ENCODE measurements at places on chromosomes 12 and 14. TPM values are rescaled to one million over a fixed set of nuclear protein-coding genes. Genes with fewer than 3 reads are reported as not detected.
A peak's percentile ranks its signal among the peaks of the same experiment; 100 is the strongest.

- DNase-seq = no peak
These were observed 6.3 kb downstream of the ARHGAP9 start for GRCh38 chr12:57473392-57473791.

Gene SETD1B
- polyA plus RNA-seq = 2.7 TPM

Gene E2F7
- 2.0 TPM for polyA plus RNA-seq

DNA sequence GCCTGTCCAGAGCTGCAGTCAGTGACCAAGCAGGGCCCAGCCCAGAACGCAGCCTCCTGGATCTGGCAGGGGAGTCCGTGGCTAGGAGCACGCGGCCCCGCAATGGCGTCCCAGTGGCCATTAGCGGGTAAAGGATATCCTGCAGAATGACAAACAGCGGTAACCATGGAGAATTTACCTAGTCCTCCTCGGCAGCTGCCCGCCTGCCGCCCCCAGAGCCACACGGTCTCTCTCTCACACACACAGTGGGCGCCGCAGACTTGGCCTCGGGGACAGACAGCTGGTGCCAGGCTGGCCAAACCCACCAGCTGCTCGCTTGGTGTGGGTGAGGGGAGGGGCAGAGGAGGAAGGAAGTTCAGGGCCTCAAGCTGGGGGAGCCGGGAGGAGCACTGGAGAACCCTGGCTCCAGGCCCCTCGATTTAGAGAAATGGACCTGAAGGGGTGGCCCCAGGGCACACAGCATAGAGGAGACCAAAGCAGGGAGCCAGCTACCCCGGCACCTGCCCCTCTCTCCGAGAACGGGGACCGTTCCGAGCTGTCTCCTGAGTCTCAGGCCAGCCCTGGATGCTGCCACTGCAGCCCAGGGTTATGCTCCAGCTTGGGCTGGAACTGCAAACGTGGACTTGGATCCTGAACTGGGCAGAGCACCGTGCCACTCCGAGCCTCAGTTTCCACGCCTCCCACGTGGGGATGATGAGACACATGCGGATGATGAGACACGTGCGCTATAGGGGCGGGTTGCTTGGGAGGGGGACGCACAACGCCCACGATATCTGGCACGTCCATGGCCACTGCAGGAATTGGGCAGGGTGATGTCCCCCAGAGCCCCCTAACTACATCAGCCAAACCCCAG lies 3.4 kb downstream of the CDK2AP1 start:
- peak; percentile 20 for DNase-seq

- peak; percentile 84 for DNase-seq
These were observed 129.0 kb upstream of the MED13L start for GRCh38 chr12:116406529-116406928.

DNA sequence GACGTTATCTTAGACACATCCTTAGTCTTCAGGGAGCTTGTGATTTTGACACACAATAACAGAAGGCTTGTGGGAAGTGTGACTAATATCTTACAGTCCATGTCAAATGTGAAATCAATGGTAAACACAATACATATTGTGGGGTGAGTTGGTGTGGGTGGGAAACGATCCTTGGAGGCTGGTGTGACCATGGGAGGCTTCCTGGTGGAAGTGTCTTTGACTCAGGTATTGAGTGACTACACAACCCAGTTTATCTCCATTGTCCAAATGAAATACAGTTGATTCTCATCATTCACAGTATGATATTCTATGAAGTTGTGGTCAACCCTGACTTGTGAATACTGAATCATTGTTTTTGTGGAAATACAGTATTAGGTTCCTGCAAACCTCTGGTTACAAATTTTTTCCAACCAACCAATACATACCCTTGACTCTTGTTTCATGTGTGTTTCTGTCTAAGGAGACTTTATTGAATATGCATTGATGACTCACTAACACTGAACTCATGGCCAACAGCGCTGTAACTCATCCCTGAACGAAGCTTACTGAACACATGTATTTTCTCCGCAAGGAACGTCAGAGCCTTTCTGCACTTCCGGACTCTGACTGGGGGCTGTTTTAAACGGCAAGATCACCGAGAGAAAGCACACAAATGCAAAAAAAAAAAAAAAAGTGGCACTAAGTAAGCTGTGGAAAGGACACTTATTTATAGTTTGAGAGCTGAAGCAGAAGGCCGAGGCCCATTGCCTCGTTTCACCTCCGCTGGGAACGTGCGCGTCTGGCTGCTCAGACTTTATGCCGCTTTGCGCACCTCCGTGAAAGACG lies 59.0 kb downstream of the CLMN start:
- no peak for DNase-seq

Gene HOXC12
- not detected for polyA plus RNA-seq

Gene PLXNC1
- 7.1 TPM for polyA plus RNA-seq
